ENCODE measurements at places on chromosomes 1 and 21.

DNA sequence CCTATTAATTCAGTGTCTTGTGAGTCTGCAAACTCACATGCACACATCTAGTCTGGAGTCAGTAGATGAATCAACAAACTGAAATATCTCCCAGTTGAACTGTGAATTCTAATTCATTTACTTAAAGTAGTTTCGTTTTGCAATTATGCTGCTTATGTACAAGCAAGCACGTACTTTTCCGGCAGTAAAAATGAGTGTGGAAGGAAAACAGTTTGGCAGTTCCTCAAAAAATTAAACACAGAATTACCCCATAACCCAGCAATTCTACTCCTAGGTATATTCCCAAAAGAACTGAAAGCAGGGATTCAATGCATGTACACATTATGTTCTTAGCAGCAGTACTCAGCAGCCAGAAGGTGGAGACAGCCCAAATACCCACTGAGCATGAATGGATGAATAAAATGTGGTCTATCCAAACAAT is 49.3 kb downstream of the GNB1 start:
- no peak for DNase-seq

DNA sequence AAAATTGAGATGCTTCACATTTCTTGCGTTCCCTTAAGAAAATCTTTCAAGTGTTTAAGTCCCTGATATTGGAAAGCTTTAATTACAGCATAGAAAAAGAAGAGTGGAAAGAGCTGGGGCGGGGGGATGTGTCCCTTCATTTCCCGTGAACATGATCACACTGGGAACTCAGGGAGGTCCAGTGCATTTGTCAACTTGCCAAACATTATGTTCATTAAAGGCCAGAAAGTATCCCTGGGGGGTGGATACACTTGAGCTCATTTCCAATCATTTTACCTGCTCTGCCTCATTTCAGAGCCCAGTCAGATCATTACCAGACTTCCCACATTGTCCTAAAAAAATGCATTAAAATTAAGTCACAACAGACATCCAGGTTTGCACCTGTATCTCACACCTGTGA is 123.6 kb upstream of the KCNJ15 start:
- DNase-seq = no peak

- DNase-seq = no peak
Observed at GRCh38 chr1:164802529-164803282, 243.7 kb downstream of the PBX1 start.

DNA sequence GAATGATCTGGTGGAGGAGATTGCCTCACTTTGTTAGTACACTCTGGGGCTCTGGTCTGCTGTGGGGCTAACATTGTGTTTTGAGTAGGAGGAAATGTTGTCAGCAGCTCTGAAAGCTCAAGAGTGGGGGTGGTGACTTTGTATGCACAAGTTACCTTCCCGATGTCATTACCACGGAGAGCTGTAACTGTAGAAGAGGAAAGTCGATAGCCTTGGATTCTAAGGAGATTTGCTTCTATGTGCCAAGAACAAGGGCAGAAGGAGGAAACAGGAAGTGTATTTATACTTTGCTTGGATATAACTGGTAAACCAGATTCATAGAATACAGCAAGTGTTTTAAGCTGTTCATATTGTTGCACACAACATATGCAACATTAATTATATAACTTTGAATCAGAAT is 196.1 kb downstream of the AMY1C start:
- no peak for DNase-seq

DNA sequence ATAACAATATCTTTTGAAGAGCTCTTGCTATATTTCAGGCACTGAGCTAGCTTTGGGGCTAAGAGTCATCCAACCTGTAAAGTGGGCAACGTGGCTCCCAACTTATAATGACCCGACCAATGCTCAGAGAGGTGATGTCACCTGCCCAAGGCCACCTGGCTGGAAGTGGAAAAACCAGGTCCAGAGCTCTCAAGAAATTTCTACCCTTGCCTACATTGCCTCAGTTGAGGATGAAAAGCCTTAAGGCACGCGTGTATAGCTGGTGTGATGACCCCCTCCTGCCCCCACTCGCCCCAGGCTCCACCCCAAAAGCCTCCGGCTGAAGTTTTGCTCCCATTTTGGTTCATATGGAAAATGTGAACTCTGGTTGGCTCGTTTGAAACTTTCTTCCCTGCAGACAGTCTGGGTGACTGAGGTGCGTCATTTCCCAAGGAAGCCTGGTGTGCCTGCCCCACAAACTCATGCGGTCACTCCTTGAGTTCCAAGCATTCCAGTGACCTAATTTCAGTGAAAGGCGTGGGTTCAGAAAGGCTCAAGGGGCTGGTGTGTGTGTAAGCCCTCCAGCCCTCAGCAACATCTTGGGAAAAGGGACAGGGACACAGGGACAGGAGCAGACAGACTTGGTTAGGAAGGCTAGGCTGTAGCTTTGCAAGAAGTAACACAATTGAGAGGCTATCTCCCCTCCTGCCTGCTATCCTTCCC is 20.5 kb downstream of the HTR1D start:
- no peak for DNase-seq

- DNase-seq = peak; percentile 46
Observed at GRCh38 chr1:2234762-2235113, 6.6 kb downstream of the SKI start.

- no peak for DNase-seq
Observed at GRCh38 chr1:242184955-242185354, 186.1 kb upstream of the MAP1LC3C start.

GRCh38 chr1:192630521-192631287 is 5.2 kb upstream of the RGS13 start:
- DNase-seq = no peak

GRCh38 chr1:173823781-173824314 is 625 bp upstream of the DARS2 start:
- no peak for DNase-seq

- peak; percentile 44 for DNase-seq
Observed at GRCh38 chr21:16419188-16419921, 689.6 kb downstream of the USP25 start.

GRCh38 chr1:86645851-86646250 is 58.5 kb upstream of the SH3GLB1 start:
- no peak for DNase-seq

- peak; percentile 73 for DNase-seq
Observed at GRCh38 chr1:232622378-232622777, 7.6 kb downstream of the SIPA1L2 start.

- no peak for DNase-seq
Observed at GRCh38 chr21:39612233-39613040, at the start of gene B3GALT5. Gene B3GALT5 (plus strand): TSS chr21:39612940. CDS start chr21:39660560, 47,620 bp downstream.

- peak; percentile 58 for DNase-seq
Observed at GRCh38 chr1:92482665-92483609, 3.8 kb downstream of the GFI1 start.

DNA sequence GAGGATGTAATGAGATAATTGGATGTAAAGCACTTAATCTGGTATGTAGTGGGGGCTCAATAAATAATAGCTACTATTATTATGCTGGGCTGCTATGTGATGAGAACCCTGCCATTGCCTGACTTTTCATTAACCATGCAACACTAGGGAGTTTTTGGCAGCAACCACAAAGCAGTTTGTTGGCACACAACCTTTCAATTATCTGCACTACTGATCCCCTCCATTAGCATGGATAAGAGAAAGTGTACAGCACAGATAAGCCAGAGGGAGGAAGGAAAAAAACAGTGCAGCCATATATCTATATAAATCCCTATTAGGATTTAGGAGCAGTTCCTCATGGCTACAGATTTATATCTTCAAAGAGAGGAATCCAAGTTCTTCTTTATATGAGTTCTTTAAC is 498.5 kb downstream of the NUF2 start:
- no peak for DNase-seq

- no peak for DNase-seq
Observed at GRCh38 chr1:64683419-64683818, 61.5 kb upstream of the RAVER2 start.

- no peak for DNase-seq
Observed at GRCh38 chr21:15010645-15011044, 54.2 kb downstream of the NRIP1 start.

DNA sequence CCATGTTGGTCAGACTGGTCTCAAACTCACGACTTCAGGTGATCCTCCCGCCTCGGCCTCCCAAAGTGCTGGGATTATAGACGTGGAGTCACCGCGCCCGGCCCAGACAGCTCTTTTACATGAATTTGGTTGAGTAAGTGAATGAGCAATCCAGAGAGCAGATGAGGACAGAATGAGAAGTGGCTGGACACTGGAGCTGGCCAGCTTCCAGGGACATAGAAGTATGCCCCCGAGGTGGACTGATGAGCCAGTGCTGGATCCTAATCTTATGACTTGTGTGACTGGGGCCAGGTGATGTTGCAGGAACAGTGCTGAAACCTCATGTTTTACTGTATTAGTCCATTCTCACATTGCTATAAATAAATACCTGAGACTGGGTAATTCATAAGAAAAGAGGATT is 35.9 kb upstream of the KANK4 start:
- DNase-seq = no peak

GRCh38 chr1:160647329-160647720 is 481 bp upstream of the SLAMF1 start:
- DNase-seq = no peak

DNA sequence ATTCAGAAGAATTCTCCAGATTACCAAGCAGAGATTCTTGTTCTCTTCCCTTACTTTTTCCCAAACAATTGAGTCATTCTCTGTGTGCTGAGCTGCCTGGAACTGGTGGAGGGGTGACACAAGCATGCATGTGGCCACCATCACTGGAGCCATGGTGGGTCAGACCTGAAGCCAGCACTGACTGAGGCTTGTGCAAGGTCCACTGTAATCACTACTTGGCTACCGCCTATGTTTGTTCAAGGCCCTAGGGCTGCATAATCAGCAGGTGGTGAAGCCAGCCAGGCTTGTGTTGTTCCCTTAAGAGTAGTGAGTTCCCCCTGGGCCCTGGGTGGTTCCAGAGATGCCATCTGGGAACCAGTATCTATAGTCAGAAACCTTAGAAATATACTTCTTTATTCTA is 183.8 kb downstream of the DNAH14 start:
- no peak for DNase-seq

- DNase-seq = no peak
Observed at GRCh38 chr1:81225789-81226602, 574.7 kb upstream of the ADGRL2 start.

DNA sequence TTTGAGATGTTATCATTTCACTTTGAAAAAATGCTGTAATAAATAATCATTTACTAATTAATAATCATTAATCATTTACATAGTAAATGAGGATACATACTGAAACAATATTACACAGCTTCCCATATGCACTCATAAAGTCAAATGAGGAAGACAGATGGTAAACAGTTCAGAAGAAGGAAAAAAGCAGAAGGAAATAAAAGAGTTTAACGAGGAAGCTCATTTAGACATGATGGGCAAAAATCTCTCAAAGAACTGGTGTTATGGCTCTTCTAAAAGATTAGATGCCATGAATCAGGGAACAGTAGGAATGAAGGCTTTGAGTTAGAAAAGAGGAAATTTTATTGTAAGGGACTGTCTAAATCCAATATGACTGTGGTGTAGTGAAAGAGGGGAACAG is 347.6 kb downstream of the PTPRC start:
- no peak for DNase-seq

GRCh38 chr1:99266726-99267125 is 2.4 kb downstream of the PLPPR4 start:
- no peak for DNase-seq

GRCh38 chr1:70719154-70719553 is 308.1 kb downstream of the CTH start:
- DNase-seq = no peak

DNA sequence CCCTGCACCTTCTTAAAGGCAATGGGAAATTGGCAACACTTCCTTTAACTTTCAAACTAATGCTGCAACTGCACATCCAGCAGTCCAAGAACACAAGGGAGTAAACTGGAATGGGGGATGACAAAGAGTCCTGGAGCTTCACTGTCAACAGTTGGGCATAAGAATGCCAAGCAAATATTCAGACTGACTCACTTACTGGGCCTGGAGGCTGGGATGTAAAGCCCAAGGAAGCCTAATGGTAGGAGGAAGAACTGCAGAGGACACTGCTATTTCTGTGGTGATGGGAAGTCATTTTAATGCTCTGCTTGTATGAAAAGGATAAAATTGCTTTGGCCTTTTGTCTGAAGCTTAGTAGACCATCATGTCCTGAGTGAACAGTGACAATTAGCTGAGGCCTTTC is 15.7 kb upstream of the DMRTA2 start:
- DNase-seq = no peak

- DNase-seq = no peak
Observed at GRCh38 chr21:38834725-38835124, 29.0 kb downstream of the ETS2 start.

DNA sequence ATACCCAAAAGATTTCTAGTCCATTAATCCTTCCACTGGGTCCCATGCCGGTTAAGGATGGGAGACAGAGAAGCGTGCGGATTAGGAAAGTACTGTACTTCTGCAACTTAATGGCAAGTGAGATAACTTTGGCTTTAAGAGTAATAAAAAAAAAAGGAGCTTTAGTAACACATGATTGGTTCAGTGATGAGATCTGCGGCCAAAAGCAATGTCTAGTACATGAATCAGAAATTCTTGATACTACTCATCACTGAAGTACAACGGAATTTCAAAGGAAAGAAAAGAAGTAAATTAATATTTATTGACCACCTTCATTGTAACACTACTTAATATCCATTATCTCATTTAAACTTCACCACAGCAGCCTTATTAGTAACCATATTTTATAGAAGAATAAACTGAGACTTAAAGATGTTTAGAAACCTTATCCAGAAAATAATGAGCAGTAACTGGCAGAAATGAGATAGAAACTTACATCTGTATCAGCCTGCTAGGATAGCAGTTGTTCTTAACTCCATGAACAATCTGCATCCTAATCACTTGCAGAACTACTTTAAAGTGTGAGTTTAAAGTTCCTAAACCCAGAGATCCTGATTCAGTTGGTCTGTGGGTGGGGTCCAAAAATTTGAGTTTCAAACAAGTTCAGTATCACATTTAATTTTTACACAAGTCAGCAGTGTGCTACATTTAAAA is 14.1 kb upstream of the NUF2 start:
- no peak for DNase-seq

GRCh38 chr1:234230414-234230862 is 142.8 kb upstream of the COA6 start:
- no peak for DNase-seq

DNA sequence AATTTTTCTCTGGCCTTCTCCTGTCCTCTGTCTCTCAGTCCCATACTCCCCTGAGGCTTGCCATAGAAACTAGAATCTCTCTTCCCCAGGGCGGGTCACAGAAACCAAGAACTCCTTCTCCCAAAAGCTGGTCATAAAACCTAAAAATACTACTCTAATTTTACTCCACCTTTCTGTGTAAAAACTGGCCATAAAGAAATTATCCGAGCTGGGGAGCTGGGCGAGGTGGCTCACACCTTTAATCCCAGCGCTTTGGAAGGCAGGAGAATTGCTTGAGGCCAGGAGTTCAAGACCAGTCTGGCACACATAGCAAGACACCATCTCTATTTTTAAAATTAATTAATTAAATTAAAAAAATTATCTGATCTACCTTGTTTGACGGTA is 3.0 kb downstream of the ALG14 start:
- DNase-seq = no peak

- no peak for DNase-seq
Observed at GRCh38 chr1:245812278-245812677, 657.5 kb downstream of the KIF26B start.

Measured in Peyer's patch (tissue), 4 donors.